H9 (cell line): ENCODE measurements at places on chromosomes 2 and 18.
A peak's percentile ranks its signal among the peaks of the same experiment; 100 is the strongest.

DNA sequence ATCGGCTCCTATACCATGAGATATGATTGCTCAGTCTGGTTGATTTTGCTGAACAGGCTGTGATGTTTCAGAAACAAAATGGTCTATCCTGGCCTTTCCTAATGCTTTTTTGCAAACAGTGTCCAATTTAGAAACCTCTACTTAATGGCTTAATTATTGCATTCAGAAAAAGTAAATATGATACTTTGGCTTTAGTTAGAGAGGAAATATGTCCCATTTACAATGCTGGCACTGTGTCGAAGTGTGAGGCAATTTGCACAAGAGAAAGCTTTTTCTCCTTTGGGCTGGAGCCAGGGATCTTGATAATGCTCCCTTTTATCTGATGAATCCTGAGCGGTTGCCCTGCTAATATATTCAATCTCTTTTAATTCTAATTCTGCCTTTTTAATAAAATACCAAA lies 418.9 kb downstream of the EPHA4 start:
- H3K27ac ChIP-seq = no peak overlapping the region
- H3K4me3 ChIP-seq = no peak overlapping the region
- H3K36me3 ChIP-seq = no peaks in the 10 kb centered on the region
- DNase-seq = no peak

DNA sequence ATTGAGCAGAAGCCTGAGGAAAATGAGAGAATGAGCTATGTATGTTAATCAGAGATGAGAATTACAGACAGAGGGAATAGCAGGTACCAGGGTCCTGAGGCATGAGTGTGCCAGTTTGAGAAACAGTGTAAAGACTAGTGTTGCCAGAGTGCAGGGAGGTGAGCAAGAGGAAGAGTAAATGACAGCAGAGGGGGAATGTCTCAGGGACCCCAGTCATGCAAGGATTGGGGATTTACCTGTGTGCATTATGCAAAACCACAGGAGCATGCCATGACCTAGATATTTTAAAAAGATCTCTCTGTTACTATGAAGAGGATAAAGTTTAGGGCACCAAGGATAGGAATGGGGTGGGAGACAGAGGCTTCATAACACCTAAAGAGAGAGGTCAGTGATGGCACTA lies 72.1 kb downstream of the TTC32 start:
- no peaks in the 10 kb centered on the region for H3K4me1 ChIP-seq
- no peak overlapping the region for H3K4me3 ChIP-seq
- peak; percentile 0 for DNase-seq
- no peak overlapping the region for H3K27ac ChIP-seq
- H3K36me3 ChIP-seq = no peaks in the 10 kb centered on the region

GRCh38 chr2:42881732-42882131 lies 89.3 kb upstream of the HAAO start:
- H3K27me3 ChIP-seq = no peaks in the 10 kb centered on the region; the same call in 1 of the 2 replicates
- no peak overlapping the region for H3K27ac ChIP-seq
- DNase-seq = no peak
- H3K4me1 ChIP-seq = no peaks in the 10 kb centered on the region
- no peaks in the 10 kb centered on the region; the same call in 2 of the 3 replicates for H3K36me3 ChIP-seq

- peaks cover 4% of the 10 kb centered on the region; the same call in 1 of the 2 replicates for H3K4me1 ChIP-seq
- H3K27me3 ChIP-seq = no peaks in the 10 kb centered on the region
- DNase-seq = no peak
- no peak overlapping the region for H3K4me3 ChIP-seq
- peaks cover 5% of the 10 kb centered on the region for H3K36me3 ChIP-seq
These were observed 202.1 kb downstream of the SH3RF3 start for GRCh38 chr2:109331081-109331480.

- H3K4me1 ChIP-seq = no peaks in the 10 kb centered on the region
- H3K27ac ChIP-seq = no peak overlapping the region
- DNase-seq = no peak
- H3K36me3 ChIP-seq = no peaks in the 10 kb centered on the region
These were observed 96.9 kb downstream of the TPO start for GRCh38 chr2:1510176-1510575.

DNA sequence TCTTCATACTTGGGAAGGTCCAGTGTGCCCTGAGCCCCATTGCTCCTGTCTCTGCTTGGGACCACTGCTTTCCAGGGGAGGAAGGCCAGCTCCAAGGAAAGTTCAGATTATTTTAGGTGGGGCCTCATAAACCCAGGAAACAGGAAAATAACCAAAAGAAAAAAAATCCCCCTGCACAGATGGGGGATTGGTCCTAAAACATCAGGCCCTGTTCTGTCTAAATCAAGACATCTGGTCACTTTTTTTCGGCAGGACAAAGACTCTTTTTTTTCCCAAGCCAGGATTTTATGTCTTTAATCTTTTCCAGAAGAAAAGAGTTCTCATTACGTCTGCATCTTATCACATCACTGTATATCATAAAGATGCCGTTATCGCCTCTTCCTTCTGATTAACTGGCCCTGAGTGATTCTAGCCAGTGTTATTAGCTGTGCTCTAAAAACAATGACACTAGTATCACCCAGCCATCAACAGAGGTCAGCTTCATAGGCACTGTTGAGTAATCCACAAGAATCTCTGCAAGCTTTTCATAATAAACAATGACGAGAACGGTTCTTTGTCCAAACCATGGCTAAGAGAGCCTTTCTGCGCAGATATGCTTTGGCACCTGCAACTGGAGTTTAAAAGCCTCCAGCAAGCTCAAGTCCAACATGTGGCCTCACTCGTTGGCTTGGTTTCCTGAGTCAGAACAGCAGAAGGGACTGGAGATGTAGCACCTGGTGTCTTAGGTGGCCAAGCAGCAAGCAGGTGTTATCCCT lies 138.2 kb downstream of the VAPA start:
- no peaks in the 10 kb centered on the region for H3K4me1 ChIP-seq
- H3K36me3 ChIP-seq = no peaks in the 10 kb centered on the region
- no peak overlapping the region for H3K27ac ChIP-seq
- DNase-seq = no peak

DNA sequence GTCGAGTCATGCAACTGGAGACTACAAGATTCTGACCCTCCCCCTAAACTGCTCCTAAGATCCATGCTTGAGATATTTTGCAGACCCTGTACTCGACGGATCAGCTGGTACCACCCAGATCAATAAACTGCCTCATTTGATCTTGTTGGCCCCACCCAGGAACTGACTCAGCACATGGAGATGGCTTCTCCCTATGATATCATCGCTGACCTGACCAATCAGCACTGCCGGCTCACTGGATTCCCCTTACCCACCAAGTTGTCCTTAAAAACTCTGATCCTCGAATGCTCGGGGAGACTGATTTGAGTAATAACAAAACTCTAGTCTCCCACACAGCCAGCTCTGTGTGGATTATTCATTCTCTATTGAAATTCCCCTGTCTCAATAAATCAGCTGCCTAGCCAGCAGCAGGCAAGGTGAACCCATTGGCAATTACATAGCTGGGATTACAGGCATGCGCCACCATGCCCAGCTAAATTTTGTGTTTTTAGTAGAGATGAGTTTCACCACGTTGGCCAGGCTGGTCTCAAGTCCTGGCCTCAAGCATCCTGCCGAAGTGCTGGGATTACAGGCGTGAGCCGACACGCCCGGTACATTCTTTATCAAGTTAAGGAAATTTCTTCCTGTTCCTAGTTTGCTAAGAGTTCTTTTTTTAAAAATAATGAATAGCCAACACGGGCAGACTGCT lies 43.6 kb downstream of the VPS54 start:
- peaks cover 9% of the 10 kb centered on the region; the same call in 2 of the 3 replicates for H3K36me3 ChIP-seq
- H3K27me3 ChIP-seq = no peaks in the 10 kb centered on the region
- H3K4me3 ChIP-seq = no peak overlapping the region
- H3K27ac ChIP-seq = no peak overlapping the region
- no peaks in the 10 kb centered on the region for H3K4me1 ChIP-seq
- DNase-seq = no peak

DNA sequence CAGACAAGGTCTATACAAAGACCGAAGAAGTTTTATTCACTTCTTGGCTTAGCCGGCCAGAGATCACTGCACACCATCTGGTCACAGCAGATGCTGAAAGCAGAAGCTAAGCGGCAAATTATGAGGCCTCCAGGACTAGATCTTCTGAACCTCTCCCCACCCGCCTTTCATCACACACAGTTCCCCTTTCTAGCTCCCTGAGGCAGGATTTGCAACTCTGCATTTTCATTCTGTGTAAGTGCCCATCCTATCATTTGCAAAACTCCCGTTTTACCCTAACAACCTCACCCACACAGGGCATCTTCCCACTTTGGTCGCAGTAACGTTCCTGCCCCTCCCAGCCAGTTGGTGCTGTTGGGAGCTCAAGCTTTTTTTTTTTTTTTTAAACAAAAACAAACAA lies 3.1 kb upstream of the MOB1A start:
- H3K27me3 ChIP-seq = no peaks in the 10 kb centered on the region
- no peak for DNase-seq
- no peak overlapping the region for H3K4me3 ChIP-seq
- no peak overlapping the region for H3K27ac ChIP-seq
- no peaks in the 10 kb centered on the region for H3K4me1 ChIP-seq

GRCh38 chr2:96933305-96934181 lies 52.8 kb downstream of the FAM178B start:
- no peaks in the 10 kb centered on the region for H3K27me3 ChIP-seq
- H3K4me3 ChIP-seq = no peak overlapping the region
- H3K4me1 ChIP-seq = no peaks in the 10 kb centered on the region
- no peaks in the 10 kb centered on the region for H3K36me3 ChIP-seq
- no peak for DNase-seq

GRCh38 chr2:144452989-144453336 lies 67.0 kb downstream of the ZEB2 start:
- peaks cover 7% of the 10 kb centered on the region; the same call in 1 of the 2 replicates for H3K4me1 ChIP-seq
- DNase-seq = no peak
- no peak overlapping the region for H3K4me3 ChIP-seq
- H3K27me3 ChIP-seq = no peaks in the 10 kb centered on the region; the same call in 1 of the 2 replicates

DNA sequence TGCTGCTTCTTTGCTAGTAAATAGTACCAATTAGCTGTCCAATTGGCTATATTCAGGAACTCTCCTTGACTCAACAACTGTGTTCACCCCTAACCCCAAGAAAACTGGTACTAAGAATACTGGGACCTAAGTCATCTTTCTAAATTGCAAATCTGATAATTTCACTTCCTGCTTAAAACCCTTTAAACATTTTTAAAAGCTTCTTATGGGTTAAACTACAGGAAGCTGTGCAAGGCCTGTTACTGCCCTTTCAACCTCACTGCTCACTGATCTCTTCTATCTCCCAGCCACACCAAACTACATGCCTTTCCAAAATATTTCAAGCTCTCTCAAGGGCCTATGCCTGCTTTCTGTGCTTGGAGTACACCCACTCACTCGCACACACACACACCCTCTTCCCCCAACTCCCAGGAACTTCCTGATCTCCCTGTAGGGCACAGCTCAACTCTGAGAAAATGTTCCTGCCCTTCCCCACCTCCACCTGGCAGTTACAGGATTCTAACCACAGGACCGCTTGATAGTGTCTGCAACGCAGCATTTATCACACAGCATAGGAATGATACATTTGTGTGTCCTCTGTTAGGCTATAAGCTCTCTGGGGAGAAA lies 6.7 kb downstream of the LMAN1 start:
- no peak for DNase-seq
- H3K4me1 ChIP-seq = no peaks in the 10 kb centered on the region
- H3K4me3 ChIP-seq = no peak overlapping the region
- peaks cover 76% of the 10 kb centered on the region for H3K36me3 ChIP-seq
- H3K27me3 ChIP-seq = no peaks in the 10 kb centered on the region

DNA sequence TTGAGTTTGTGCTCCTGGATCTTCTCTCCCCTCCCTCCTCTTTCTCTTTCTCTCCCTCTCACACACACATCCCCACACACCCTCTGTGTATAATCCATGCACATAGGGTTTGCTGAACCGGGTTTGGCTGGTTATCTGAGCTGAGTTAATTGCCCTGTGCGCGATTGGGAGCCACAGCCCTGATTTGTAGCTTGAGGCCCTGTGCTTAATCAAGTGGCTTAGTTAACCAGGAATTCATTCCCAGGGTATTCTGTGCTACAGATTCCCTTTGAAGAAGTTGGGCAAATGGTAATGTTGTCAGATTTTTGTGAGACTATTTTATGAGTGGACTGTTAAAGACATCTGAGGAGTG lies 6.2 kb downstream of the PARD3B start:
- DNase-seq = no peak
- no peak overlapping the region for H3K4me3 ChIP-seq
- peaks cover 7% of the 10 kb centered on the region; the same call in 1 of the 2 replicates for H3K4me1 ChIP-seq
- H3K27ac ChIP-seq = no peak overlapping the region

GRCh38 chr18:44741511-44741910 lies 60.8 kb downstream of the SETBP1 start:
- H3K27ac ChIP-seq = no peak overlapping the region
- peaks cover 8% of the 10 kb centered on the region; the same call in 1 of the 2 replicates for H3K4me1 ChIP-seq
- no peak overlapping the region for H3K4me3 ChIP-seq
- H3K36me3 ChIP-seq = no peaks in the 10 kb centered on the region

DNA sequence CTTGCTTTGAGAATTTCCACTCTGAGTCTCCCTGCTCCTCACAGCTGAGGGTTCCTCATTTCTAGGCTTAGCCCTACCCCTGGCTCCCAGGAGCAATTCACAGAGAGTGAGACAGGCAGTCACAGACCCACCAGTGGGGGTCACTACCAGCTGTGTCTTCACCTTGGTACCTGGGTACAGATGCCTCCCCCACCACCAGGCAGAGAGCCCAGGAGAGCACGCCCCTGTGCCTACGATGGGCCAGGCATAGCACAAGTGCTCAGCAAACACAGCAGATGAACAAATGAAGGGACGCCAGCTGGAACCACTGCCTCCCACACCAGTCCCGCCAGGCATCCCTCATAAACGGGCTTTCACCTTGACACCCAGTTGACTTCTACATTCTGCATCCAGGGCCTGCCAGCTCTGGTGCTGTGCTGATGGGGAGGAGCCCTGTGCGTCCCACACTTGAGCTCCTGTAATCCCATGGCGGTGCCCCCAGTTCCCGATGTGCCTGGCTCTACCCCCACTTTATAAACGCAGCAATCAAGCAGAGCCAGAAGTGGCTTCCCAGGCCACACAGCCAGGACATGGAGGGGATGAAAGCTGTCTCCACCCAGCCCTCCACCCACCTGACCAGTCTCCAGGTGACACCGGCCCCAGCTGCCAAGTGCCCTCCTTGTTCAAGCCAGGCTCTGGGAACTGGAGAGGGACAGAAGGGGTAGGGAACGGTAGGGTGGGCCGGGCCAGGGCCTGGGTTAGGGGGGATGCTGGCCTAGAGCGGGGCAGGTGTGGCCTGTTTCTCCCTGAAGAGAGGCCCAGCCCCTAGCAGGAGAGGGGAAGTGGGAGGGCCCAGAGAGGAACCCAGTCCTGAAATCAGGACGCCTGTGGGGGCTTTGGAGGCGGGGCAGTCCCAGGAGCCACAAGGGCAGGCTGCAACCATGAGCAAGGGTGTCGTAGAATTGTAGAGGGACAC lies 42.5 kb downstream of the SCTR start:
- no peaks in the 10 kb centered on the region for H3K36me3 ChIP-seq
- no peak overlapping the region for H3K27ac ChIP-seq
- H3K4me1 ChIP-seq = no peaks in the 10 kb centered on the region
- H3K27me3 ChIP-seq = no peaks in the 10 kb centered on the region

DNA sequence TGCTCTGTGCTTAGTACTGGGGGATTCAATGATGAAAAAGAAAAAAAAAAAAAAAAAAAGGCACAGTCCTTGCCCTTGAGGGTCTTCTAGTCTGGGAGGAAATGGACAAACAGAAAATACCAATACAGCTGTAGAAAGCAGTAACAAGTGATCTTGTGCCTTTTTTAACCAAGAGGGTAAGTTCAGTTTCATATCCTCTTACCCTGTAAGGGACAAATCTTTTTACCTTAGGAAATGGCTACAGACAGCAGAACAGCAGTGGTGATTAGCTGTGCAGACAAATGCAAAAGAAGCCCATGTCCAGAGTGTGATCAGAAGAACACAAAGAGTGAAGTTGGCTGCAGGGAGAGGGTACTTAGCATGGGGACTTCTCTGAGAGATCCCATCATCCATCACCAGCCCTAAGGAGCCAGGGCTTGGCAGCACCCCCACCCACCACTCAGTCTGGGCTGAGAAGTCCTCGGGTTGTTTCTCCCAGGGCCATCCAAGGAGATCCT lies 102.9 kb downstream of the ALPK2 start:
- no peaks in the 10 kb centered on the region for H3K4me1 ChIP-seq
- H3K27ac ChIP-seq = no peak overlapping the region
- no peaks in the 10 kb centered on the region for H3K27me3 ChIP-seq
- DNase-seq = no peak
- no peaks in the 10 kb centered on the region for H3K36me3 ChIP-seq
